Activated CD4-positive, alpha-beta memory T cell treated with anti-CD3 and anti-CD28 coated beads, Interleukin-2, amount 10 ng/mL, durations not matched to agents 7 days and 5 days (primary cell): ENCODE measurements at places on chromosomes 1 and 21.

DNA sequence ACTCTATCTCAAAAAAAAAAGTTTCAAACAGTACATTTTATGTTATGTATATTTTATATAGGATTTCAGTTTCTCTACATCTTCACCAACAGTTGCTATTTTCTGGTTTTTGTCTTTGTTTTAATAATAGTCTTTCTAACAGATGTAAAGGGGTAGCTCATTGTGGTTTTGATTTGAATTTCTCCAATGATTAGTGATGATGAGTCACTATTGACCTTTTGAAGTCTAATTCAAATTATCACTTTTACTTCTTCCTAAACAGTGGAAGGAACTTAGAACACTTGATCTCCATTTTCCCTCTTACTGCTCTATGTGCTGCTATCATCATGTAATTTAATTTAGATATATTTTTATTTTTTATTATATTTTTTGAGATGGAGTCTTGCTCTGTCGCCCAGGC is 31.7 kb upstream of the SHCBP1L start:
- H3K36me3 ChIP-seq: no peaks in the 10 kb centered on the region
- H3K4me1 ChIP-seq: no peaks in the 10 kb centered on the region
- DNase-seq: no peak
- no peak overlapping the region for H3K27ac ChIP-seq

DNA sequence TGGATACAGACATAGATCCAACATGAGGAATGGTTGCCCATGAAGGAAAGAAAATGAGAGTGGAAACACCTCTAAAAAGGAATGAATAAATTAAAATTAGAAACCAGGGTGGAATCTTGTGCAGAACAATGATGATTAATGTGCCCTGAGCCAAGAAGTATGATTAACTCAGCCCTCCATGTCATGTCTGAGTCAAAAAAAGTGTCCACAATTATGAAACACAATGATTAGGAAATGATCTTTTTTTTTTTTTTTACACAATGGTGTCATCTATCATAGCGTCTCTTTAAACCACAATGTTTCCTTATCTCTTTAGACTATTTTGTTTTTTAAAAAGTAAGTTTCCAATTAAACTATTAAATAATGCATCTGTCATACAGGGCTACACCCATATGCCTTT is 78.9 kb upstream of the RAB4A start:
- H3K36me3 ChIP-seq: no peaks in the 10 kb centered on the region
- no peak overlapping the region for H3K27ac ChIP-seq
- no peak overlapping the region for H3K4me3 ChIP-seq
- peaks cover 17% of the 10 kb centered on the region for H3K4me1 ChIP-seq
- DNase-seq: no peak

- no peaks in the 10 kb centered on the region for H3K27me3 ChIP-seq
- H3K4me3 ChIP-seq: no peak overlapping the region
- no peak for DNase-seq
- H3K27ac ChIP-seq: no peak overlapping the region
- H3K36me3 ChIP-seq: no peaks in the 10 kb centered on the region
Observed at GRCh38 chr1:56977910-56978309, 12.1 kb upstream of the C8B start.

DNA sequence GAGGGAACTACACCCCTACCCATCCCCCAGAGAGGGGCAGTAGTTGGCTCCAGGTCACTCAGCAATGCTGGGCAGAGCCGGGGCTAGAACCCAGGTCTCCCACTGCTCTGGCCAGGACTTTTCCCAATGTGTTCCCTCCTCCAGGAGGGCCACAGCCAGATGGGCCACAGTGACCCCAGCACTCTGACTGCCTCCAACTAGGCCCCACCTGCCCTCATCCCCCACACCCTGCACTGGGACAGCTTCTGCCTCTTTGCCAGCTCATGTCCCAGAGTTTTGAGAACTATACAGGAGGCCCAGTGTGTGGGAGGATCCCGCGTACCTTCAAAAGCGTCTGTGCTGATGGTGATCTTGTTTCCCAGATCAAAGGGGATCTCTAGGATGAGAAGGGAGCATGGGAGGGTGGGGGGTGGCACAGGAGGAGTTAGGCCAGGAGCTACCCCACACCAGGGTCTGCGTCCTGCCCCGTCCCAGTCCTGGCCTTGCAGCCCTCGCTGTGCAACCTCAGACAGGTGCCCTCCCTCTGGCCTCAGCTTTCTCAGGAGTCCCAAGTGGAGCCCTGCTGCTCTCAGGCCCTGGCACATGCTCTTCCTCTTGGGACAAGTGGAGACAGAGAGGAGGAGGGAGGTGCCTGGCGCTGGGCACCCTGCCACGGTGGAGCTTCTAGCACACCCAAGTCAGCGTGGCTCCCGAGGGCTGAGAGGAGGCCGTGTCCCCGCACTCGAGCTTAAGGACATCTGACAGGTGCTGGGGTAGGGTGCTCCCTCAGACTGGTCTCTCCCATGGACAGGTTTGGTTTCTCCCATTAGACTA is 22.0 kb downstream of the MYOM3 start:
- peaks cover 7% of the 10 kb centered on the region for H3K27me3 ChIP-seq
- H3K4me1 ChIP-seq: no peaks in the 10 kb centered on the region
- H3K27ac ChIP-seq: no peak overlapping the region
- DNase-seq: no peak

DNA sequence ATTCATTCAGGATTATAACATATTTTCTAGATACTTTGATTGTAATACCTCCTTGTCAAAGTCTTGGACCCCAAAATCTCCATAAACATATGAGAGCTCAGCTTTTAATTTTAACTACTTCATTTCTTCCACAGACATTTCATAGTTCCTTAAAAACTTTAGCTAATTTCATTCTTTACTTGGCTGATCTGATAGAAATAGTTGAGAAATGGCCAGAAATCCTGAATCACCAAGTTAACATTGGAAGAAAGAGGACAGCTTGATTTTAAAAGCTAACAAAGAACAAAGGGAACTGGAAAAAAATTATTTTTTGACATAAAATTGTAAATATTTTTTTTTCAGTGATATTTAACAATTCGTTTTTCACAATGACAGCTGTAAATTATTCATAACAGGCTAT is 216.5 kb downstream of the NTNG1 start:
- no peaks in the 10 kb centered on the region for H3K4me1 ChIP-seq
- H3K36me3 ChIP-seq: no peaks in the 10 kb centered on the region
- no peaks in the 10 kb centered on the region for H3K27me3 ChIP-seq
